Osteocyte (in vitro differentiated cells): ENCODE measurements at places on chromosomes 1 and 21. TPM values are rescaled to one million over a fixed set of nuclear protein-coding genes. Genes with fewer than 3 reads are reported as not detected.

LCE2C gene
- not detected in 2 replicates for total RNA-seq

KRTAP10-5 gene
- total RNA-seq = not detected in 2 replicates

TSSK3 gene
- total RNA-seq = 3.5 and 4.4 TPM in 2 replicates

UBL4B gene
- not detected in 2 replicates for total RNA-seq

KRTAP19-3 gene
- total RNA-seq = not detected in 2 replicates

VWA5B1 gene
- total RNA-seq = not detected in 2 replicates

SPATA46 gene
- total RNA-seq = not detected in 2 replicates

COL8A2 gene
- 8.2 and 10.1 TPM in 2 replicates for total RNA-seq

OR2L13 gene
- total RNA-seq = not detected in 2 replicates

HMGN2 gene
- 295 and 296 TPM in 2 replicates for total RNA-seq

TIE1 gene
- total RNA-seq = not detected in 2 replicates

HSPA6 gene
- total RNA-seq = not detected in 2 replicates

ADPRS gene
- total RNA-seq = 19.7 and 24.4 TPM in 2 replicates

FTCD gene
- 2.3 and 2.5 TPM in 2 replicates for total RNA-seq

WNT3A gene
- total RNA-seq = not detected in 2 replicates

HES4 gene
- 75.0 and 79.2 TPM in 2 replicates for total RNA-seq

LENEP gene
- not detected in 2 replicates for total RNA-seq

GREM2 gene
- not detected in 2 replicates for total RNA-seq

CSMD2 gene
- total RNA-seq = not detected in 2 replicates

PTCH2 gene
- total RNA-seq = 1.4 TPM in 2 replicates

TMEM200B gene
- total RNA-seq = 19.7 and 22.5 TPM in 2 replicates

LCE3D gene
- total RNA-seq = not detected in 2 replicates

OR2G6 gene
- not detected in 2 replicates for total RNA-seq

TNNT2 gene
- 1.4 and 3.0 TPM in 2 replicates for total RNA-seq

PAQR6 gene
- 12.0 and 12.5 TPM in 2 replicates for total RNA-seq

SEMA4A gene
- total RNA-seq = 1.6 and 1.8 TPM in 2 replicates

OR2L2 gene
- 0.08 and 0.13 TPM in 2 replicates for total RNA-seq

C1orf74 gene
- total RNA-seq = 1.6 TPM in 2 replicates

ASTN1 gene
- not detected in 2 replicates for total RNA-seq

CFAP141 gene
- not detected in 2 replicates for total RNA-seq

ETV3 gene
- 27.7 and 28.5 TPM in 2 replicates for total RNA-seq

SELE gene
- total RNA-seq = not detected in 2 replicates

TEX38 gene
- not detected in 2 replicates for total RNA-seq

ANGPTL3 gene
- total RNA-seq = not detected in 2 replicates

SERTAD4 gene
- total RNA-seq = 40.5 and 47.2 TPM in 2 replicates
